ENCODE measurements at places on chromosomes 12 and 14.

DNA sequence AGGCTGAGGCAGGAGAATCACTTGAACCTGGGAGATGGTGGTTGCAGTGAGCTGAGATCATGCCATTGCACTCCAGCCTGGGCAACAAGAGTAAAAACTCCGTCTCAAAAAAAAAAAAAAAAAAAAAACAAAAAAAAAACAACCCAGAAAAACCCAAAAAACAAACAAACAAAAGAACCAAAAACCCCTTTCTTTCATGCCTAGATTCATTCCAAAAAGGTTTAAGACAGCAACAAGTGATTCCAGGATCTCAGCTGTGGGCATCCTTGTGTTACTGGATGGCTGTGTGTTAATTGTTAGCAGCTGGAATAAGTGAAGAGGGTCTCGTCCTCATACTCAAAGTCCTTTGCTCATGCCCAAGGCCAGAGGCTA is 9.4 kb downstream of the GPRC5A start:
- DNase-seq: no peak

- DNase-seq: no peak
Measured at GRCh38 chr12:52331039-52331438, 9.8 kb upstream of the KRT83 start.

- no peak for DNase-seq
Measured at GRCh38 chr14:67575684-67576083, 24.4 kb downstream of the PIGH start.

GRCh38 chr14:69895109-69895508 is 15.9 kb downstream of the SMOC1 start:
- no peak for DNase-seq

DNA sequence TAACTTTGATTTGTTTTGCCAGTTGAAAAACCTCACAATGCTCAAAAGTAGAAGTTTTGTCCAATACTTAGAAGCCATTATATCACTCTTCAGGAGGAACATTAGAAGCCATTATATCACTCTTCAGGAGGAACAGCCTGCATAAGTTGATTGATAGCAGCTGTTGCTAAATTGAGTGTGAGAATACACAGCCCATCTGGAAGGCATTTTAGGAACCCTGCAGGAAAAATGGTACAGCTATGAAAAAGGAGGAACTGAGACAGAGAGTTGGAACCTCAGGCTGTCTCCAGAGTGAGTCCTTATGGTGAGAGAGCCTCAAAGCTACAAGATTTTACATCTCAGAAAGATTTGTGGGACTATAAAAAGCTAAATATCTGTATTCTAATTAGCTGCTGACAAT is 207.0 kb downstream of the MYRFL start:
- no peak for DNase-seq

GRCh38 chr12:57237932-57238853 is 8.7 kb downstream of the SHMT2 start:
- DNase-seq: no peak

- no peak for DNase-seq
Measured at GRCh38 chr12:118166946-118167345, 31.0 kb downstream of the PEBP1 start.

Measured in GM04504 (cell line).